CD4-positive, alpha-beta T cell treated with Interleukin-4 for 1 hour (primary cell): ENCODE measurements at places on chromosomes 4 and X.

DNA sequence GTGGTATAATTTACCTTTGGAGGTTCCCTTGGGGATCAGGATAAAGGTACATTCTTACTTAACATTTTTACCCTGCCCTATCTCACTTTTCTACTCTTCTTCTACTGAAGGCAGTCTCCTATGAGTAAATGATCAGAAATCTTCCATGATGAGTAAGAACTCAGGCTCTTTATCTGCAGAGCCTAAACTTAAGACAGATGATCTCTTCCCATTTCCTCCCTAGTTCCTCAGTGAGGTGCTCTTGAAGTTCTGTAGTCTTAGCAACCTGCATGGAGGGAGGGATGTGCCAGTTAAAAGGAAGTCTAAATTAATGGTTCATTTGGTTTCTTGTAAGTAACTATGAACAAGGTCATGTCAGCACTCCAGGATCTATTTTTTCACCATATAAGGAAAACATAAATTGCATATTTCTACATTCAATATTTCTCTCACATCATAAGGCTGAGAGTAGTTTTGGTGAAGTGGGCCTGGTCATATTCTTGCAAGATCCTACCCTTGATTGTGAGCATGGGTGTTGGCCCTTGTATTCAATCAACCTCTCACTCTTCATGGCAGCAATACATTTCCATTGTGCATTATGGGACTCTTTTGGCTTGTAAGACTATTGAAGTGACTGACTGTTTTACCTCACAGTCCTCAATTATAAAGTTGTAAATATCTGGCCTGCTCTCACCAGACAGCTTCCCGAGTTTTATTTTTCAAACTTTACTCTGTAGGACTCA lies 295.5 kb downstream of the SLC7A11 start:
- DNase-seq, result no peak

DNA sequence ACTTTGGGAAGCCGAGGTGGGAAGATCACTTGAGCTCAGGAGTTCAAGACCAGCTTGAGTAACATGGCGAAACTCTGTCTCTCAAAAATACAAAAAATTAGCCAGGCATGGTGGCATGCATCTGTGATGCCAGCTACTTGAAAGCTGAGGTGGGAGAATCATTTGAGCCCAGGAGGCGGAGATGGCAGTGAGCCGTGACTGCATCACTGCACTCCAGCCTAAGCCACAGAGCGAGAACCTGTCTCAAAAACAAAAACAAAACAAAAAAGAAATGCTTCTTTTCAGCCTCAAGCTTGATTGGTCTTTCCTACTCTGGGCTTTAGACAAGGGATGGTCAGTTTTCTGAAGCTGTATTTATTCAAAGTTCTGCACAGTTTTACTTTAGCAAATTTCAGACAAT lies 15.8 kb upstream of the DHRSX start:
- no peak for DNase-seq

GRCh38 chr4:137378393-137378792 lies 153.9 kb downstream of the PCDH18 start:
- DNase-seq, result no peak

GRCh38 chrX:107465932-107466620 lies 16.6 kb downstream of the FRMPD3 start:
- DNase-seq, result no peak

DNA sequence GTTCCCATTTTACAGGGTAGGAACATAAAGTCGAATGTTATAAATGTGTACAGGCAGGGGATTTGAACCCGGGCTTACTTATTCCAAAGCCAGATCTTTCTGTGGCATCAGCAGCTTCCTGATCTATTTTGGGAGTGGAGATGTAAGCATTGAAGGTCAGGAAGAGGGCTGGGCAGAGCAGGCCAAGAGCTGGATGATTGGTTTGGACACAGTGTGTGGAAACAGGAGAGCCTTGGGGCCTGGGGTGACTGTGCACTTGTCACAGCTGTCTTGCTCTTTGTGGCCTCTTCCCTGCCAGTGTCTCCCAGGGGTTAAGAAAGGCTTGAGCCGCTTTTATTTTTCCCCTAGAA lies 127.9 kb upstream of the ENPP6 start:
- DNase-seq, result peak; percentile 46

- DNase-seq, result no peak
Observed at GRCh38 chrX:120244395-120244734, 6.2 kb upstream of the ZBTB33 start.

- DNase-seq, result no peak
Observed at GRCh38 chrX:53481093-53481492, 46.9 kb upstream of the HSD17B10 start.

- no peak for DNase-seq
Observed at GRCh38 chrX:144709841-144710240, 537.5 kb upstream of the SPANXN1 start.

GRCh38 chrX:23554304-23554703 lies 113.0 kb upstream of the PRDX4 start:
- DNase-seq, result no peak

DNA sequence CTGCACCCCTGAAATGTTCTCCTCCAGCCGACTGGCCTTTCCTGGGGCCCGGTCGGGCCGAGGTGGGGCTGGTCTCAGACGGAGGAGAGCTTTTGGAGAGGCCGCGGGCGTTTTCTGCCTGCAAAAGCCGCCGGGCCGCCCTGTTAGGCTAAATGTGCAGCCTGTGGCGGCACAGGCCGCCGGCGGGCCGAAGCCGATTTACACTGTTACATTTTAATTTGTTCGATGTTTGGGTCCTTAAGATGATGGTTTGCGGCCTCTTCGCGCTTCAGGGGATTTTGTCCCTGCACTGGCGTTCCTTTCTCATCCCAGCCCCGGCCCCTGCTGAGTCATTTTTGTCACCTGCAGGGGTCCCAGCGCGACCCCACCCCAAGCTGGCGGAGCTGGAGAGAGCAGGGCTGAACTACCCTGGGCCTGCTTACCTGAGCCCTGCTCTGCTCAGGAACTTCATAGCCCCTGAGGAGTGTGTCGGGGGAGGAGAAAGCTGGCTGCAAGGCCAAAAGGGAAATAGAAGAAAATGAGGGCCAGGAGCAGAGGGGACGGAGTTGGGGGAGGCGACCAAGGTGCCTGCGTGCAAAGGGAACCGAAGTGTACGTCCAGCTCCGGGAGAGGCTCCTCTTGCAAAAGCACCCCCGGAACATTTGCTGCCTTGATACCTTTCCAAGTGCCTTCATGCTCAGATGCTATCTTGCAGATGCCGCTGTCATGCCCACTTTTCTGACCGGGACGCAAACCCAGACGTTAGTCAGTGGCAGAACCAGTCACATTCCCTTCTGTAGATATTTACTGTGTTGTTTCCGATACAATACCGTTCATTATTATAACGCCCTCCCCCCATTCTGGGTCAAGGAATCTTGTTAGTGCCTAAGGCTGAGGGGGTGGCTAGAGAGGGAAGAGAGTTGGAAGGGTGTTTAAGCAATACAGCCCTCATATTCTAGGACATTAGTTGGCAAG lies 977 bp upstream of the RBBP7 start:
- DNase-seq, result no peak

- peak; percentile 36 for DNase-seq
Observed at GRCh38 chr4:84503495-84504437, 4.7 kb upstream of the NKX6-1 start.
